Stimulated activated CD8-positive, alpha-beta memory T cell treated with anti-CD3 and anti-CD28 coated beads, Interleukin-15, amount 100 ng/mL, for 24 hours (primary cell): ENCODE measurements at places on chromosomes 11 and 22.

DNA sequence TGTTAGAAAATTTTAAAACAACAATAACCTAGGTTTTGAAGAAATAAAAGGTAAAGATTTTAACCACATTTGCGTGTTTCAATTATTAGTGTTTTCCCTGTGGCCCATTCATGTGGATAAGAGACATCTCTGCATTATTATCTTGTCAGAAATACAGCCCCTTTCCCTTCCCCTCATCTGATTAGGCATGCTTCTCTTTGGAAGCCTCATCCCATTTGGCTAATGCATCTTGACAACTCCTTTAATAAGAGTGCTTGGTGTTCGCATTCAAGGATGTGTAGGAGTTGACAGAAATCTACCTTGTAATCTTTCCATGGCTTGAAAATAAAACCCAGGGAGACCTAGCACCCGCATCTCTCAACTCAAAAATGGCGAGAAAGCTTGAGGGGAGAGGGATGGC, 635.5 kb downstream of the NTM start:
- no peak for DNase-seq

DNA sequence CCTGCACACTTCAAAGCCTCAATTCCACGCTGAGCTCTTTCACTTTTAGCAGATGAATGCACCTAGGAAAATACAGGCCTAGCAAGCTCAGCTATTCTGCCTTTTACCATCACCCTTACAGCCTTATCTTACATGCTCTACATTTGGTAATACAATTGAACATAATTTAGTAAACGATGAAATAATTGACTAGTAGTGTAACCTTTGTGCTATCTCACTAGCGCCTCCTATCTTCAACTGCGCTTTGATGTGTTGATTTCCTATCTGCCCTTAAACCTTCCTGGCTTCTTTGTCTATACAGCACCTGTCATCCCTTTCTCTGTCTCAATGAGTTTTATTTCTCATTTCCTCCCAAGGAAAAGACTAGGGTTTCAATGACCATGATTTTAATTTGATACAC, 149.7 kb downstream of the LRRC4C start:
- no peak for DNase-seq

DNA sequence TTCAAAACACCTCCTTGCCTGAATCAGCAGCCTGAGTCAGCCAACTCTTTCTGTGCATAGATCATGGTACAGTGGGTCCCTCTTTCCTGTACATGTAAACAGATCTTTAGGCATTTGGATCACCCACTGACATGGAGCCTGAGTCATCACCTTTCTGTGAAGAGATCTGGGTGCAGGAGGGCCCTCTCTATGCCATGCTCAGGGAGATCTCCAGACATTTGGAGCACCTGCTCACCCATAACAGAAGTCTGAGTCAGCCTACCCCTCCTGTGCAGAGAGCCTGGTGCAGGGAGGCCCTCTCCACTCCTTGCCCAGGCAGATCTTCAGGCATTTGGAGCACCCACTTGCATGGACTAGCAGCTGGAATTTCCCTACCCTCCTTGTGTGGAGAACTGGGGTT, 56.2 kb upstream of the GLYAT start:
- DNase-seq, result no peak

DNA sequence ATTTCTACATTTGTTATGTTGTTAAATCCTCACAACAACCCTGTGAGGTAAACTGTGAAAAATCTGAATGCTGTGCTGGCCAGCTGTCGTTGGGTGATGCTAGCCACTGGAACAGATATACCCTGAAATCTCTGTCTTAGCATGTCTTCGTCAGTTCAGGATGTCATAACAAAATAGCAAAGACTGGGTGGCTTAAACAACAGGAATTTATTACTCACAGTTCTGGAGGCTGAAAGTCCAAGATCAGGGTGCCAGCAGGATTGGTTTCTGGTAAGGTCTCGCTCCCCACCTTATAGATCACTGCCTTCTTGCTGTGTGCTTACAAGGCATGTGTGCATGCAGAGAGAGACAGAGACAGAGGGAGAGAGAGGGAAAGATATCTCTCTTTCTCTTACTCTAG, 211.7 kb downstream of the C11orf91 start:
- no peak for DNase-seq

DNA sequence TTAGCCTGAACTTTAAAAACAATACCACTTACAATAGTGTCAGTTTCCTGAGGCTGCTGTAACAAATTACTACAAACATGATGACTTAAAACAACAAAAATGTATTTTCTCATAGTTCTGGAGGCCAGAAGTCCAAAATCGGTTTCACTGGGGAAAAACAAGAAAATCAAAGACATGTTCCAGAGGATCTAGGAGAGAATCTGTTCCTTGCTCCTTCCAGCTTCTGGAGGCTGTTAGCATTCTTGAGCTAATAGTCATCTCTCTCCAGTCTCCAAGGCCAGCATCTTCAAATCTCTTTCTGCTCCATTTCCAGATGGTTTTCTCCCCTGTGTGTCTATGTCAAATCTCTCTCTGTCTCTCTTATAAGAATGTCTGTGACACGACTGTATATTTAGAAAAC, 67.6 kb upstream of the TEAD1 start:
- DNase-seq, result no peak
